ENCODE measurements at places on chromosomes 7 and 10.

GRCh38 chr10:74983383-74983782, 128.1 kb upstream of the SAMD8 start:
- DNase-seq: no peak

DNA sequence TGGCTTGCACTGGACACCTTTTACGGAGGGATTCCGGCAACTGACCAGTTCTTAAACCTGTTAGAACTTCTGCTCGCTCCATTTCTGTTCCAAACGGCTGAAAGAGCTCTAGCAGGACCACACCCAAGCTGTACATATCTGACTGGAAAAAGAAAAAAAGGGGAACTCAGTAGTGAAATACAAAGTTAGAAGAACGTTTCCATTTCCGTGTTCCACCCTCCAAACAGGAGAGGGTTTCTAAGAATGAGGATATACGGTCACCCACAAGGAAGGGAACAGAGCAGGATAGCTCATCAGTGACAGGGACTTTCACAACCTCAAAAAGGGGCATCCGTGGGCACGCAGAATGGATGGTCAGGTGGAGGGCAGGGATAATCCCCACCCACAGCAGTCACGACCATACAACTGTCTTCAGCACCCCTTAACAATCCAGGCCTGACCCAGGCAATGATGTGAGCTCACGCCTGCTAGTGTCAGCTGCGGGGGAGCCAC, 4.3 kb upstream of the ANKRD61 start:
- no peak for DNase-seq

DNA sequence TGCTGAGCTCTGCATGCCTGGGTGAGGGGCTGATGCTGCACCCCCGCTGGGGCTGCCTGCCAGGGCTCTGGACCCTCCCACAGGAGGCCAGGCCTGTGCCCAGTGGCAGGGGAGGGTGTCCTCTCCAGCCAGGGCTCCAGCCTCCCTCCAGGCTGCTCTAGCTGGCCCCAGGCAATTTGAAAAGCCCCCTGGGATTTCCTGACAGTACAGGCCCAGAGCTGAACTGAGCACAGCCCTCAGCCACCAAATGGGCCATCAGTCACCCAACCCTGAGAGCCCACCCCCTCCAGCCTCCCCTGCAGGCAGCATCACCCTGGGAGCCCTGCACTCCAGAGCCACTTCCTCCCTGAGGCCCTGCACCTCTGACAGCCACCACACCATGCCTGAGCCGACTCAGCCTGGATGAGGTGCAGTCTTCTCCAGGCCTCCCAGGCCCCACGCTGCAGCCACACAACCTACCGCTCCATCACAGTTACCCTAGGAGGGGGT, 101.8 kb upstream of the RET start:
- no peak for DNase-seq

GRCh38 chr7:111758332-111758731, 196.0 kb upstream of the IMMP2L start:
- no peak for DNase-seq

DNA sequence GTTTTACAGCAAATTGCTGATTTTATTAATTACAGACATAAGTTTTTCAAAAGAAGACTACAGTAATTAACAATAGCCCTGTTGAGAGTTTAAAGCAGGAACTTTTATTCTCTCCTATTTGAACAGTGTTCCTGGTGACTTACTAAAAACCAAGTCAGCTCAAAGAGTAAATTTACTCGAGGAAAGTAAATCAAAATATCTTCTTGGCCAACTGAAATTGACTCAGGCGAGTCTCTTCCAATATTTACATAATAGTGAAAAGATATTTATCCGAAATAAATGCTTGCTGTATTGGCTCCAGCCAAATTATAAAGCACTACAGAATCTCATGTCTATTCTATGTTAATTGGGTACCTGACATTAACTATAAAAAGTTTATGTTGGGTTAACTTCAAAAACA, 13.2 kb downstream of the CYTH3 start:
- DNase-seq: no peak

Data from NCI-H187 treated with DMSO at 0.1 percent for 48 hours (cell line).